ENCODE measurements at places on chromosomes 5 and 9.

GRCh38 chr5:14441641-14442040, 140.0 kb upstream of the OTULINL start:
- DNase-seq: no peak

GRCh38 chr9:101438523-101438922, 2.9 kb upstream of the ALDOB start:
- no peak for DNase-seq

GRCh38 chr9:97668485-97668884, 28.7 kb downstream of the XPA start:
- DNase-seq: no peak

DNA sequence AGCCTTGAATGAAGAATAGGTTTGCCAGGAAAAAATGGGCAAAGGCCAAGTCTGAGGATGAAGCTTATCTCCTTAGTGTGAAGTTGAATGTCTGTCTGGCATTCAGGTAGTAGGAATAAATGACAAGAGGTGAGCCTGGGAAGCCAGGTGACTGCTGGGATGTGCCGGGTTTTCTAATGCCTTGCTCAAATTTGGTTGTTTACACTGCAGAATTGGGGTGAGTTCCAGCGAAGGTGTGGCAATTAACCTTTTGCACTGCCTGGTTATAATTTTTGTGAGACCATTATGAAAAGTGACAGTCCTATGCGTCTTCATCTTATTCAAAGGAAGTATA, 73.6 kb downstream of the MAST4 start:
- no peak for DNase-seq

GRCh38 chr5:164119806-164120447, 614.5 kb downstream of the MAT2B start:
- DNase-seq: no peak

DNA sequence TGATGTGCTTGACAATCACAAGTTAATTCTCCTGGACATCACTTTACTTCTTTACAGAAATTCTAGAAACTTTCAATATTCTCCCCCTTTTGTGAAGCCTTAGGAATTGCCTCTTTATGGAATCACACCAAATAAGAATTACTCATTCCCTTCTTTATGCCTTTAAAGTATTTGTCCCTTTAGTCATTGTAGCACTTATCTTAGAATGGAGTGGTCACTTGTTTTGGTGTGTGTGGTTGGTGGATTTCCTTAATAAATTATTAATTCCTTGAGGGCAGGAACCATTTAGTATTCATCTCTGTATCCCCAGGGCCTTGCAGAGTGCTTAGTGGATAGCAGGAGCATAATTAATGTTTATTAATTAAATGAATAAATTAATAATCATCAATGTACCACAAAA, 307.0 kb downstream of the ARRDC3 start:
- no peak for DNase-seq

GRCh38 chr5:886036-886435, 6.6 kb downstream of the BRD9 start:
- DNase-seq: no peak

GRCh38 chr9:116935149-116935897, 248.2 kb downstream of the TRIM32 start:
- no peak for DNase-seq

- no peak for DNase-seq
These were observed 1201.4 kb upstream of the C9orf72 start for GRCh38 chr9:28774433-28775235.

DNA sequence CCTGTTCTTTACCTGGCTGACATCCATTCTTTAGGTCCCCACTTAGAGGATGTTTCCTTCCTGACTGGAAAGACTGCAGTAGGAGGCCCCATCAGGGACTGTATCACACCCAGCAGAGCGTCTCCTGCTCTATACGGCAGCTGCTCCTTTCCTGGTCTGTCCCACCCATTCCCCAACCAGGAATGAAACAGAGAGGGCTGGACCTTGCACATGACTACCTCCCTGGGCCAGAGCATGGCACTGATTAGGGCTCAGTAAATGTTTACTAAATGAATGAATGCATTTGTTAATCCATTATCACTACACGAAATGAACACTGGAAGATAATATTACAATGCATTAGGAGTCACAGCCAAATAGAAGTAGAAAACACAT, 76.4 kb downstream of the ABCA1 start:
- no peak for DNase-seq

DNA sequence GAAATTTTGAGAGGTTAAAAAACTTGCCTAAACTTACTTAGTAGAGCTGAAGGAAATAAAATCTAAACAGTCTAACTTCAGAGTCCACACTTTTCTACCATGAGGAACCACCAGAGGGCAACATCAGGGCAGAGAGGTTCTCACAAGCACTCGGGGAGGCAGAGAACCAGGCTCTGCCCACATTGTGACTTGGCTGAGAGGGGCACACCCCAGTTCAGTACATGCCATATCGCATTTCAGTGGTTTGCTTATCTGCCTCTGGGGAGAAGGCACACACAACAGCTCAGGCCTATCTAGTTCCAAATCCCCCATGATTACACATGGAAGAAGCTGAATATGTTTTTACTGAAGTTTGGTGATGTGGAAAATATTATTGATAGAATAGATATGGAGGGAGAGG, 49.2 kb downstream of the EQTN start:
- DNase-seq: no peak

- no peak for DNase-seq
These were observed 192.4 kb downstream of the ARHGEF28 start for GRCh38 chr5:73818357-73818756.

- no peak for DNase-seq
These were observed 974 bp upstream of the SLC12A2 start for GRCh38 chr5:128082551-128083032.

DNA sequence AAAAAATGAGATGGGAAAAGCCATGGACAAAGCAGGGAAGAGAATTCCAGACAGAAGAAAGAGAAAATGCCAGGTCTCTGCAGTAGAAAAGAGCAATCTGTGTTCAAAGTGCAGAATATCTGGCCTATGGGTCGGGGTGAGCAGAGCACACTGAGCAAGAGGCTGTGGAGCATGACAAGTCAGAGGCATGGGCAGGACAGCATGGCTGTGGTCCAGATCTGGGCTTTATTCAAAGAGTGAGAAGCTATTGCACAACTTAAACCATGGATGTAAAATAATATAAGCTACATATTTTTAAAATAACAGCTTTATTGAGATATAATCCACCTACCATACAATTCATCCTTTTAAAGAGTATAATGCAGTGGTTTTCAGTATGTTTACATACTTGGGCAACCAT, 133.1 kb upstream of the SPDL1 start:
- no peak for DNase-seq

GRCh38 chr5:112684121-112684520, 53.6 kb upstream of the APC start:
- DNase-seq: no peak

DNA sequence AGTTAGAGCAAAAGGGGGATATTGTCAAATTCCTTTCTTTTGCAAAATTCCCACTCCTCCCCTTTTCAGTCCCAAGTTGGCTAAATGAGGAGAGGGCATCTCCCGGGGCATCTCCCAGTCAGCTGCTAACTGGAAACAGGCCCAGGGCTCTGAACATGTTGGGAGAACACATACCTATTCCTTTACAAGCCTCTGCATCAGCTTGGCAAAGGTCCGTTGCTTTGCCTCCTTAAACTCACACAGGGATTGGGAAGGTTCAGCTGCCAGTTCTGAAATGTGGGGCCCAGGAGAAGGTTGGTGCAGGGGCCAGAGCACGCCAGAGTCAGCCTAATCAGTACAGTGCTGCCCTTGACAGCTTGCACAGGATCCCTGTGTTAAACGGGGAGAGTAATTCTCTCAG, 11.0 kb upstream of the DMRT3 start:
- DNase-seq: no peak

- DNase-seq: no peak
These were observed 26.2 kb downstream of the GPR21 start for GRCh38 chr9:123059472-123060220.

DNA sequence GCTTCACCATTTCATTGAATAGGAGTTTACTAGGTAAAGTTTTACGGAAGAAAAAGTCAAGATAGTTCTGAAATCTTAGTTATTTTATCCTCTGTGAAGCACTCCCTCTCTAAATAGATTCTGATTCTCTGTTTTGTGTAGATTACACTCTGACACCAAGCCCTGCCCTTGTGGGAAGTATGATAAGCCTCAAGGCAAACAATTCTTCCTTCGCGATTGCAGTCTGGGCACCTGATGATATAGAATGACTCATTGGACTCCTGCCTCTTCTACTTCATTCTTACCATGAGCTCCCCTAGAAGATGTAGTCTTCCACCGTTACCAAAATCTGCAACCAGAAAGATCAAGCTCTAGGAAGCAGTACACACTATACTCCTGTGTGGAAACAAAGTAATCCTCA, 626.9 kb upstream of the PTGER4 start:
- DNase-seq: no peak

DNA sequence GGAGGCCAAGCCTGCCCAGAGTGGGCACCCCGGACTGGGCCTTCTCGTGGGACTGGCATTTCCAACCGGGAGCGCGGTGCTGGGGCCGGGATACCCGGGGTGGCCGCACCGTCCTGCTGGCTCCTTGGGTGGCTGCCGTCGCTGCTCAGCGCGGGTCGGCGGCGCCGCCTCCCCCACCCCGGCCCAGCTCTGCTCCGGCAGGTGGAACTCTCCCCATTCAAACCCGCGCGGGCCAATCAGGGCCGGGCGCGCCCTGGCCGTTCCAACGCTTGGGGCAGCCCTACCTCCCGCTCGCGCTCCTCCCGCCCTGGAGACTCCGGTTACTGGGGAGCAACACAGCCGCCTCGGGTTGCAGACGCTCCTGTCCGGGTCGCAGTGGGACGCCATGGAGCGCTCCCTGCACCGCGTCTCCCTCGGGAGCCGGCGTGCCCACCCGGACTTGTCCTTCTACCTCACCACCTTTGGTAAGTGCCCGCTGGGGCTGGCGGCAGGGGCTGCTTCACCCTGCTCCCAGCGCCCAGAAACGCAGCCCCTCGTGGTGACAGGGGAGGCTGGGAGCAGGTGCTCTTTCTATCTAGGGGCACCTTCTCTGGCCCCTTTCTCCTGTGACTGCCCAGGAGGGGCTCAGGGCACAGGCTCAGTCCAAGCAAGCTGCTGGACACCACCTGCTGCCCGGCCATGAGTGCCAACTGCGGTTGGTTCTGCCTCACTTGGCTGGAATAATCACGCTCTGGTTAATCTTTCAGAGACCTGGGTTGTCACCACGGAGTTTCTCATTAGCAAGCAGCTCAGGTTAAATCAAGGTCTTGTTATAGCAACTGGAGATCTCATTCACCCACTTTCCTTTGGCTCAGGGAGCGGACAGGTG, at the start of gene RGS3:
Gene RGS3 (plus strand): TSS at position 310 of the 868 bp plus-strand sequence. CDS start 76 bp downstream, at position 386.
- DNase-seq: no peak

DNA sequence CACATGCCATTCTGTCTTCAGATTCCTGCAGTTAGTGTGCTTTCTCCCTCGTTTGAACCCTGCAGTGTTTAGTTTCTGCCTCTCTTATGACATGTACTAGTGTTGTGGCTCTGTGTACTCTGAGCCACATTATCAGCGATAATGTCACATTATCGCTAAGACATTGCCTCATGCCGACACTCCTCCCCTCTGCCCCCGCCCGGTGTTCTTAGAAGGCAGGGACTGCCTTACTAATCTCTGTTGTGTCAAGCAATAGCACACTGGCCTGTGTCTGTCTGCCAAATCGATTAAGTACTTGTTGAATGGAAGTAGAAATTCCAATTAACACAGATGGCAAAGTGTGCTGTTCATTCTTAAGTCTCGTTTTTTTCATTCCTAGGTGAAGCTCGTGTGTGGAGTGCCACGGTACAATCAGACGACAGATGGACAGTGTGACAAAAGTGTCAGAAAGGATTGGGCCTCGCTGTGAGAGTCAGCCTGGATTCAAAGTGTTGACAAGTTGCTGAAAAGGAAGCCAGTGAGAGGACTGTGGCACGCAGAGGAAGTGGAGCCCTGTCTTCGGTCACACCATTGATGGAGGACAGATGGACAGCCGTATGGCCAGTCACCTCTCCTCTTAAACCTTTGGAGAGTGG, 10.5 kb downstream of the PIK3R1 start:
- DNase-seq: no peak

- DNase-seq: no peak
These were observed 8.6 kb upstream of the COL15A1 start for GRCh38 chr9:98935071-98935505.

DNA sequence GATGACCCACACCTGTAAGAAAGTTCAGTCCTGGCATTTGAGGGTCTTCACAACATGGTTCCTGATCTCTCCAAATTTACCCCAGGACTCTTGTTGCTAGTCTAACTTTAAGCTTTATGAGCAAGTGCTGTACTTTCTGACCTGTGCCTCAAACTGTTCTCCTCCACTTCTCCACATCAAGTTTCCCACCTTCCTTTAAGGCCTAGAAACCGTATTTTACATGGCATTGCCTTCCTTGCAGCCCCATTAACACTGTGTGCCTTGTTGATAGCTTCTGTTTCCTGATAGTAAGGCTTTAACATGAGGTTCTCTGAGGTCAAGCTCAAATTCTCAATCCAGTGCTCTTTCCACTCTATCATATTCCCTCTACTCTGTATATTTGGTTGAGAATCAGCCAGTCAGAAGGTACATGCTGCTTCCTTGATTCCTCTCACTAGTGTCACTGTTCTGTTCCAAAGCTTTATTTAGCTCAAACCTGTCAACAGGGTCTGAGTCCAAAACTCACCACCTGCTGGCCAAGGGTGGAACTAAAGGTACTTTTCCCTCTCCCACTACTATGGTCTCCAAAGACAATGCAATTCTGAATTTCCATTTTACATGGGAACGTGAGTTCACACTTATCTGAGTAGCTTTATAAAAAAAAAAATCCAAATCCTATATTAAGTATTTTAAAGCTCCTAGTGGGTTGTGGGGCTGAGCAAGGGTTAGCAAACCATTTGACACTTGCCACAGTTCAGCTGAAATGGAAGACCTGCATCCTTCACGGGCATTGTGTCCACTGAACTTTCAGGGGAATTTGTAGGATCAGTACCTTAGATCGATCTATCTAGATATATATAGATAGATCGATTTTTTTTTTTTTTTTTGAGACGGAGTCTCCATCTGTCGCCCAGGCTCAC, 21.1 kb downstream of the VCP start:
- no peak for DNase-seq
